ENCODE measurements at places on chromosomes 7 and 10. TPM values are rescaled to one million over a fixed set of nuclear protein-coding genes. Genes with fewer than 3 reads are reported as not detected.

SLC39A12 gene
- total RNA-seq: not detected

GIMAP6 gene
- not detected for total RNA-seq

STARD3NL gene
- 53.9 TPM for total RNA-seq

TET1 gene
- total RNA-seq: 0.46 TPM

FXYD4 gene
- total RNA-seq: not detected

SCART1 gene
- total RNA-seq: 0.26 TPM

GRID1 gene
- 0.35 TPM for total RNA-seq

UCN3 gene
- total RNA-seq: not detected

SLC26A5 gene
- not detected for total RNA-seq

MACC1 gene
- not detected for total RNA-seq

MRC1 gene
- 0.03 TPM for total RNA-seq

EFCAB10 gene
- 3.6 TPM for total RNA-seq

FOXP2 gene
- total RNA-seq: not detected

DUSP5 gene
- total RNA-seq: 98.6 TPM

AKR1C4 gene
- 0.37 TPM for total RNA-seq

SUN3 gene
- total RNA-seq: not detected

MMD2 gene
- not detected for total RNA-seq

IQUB gene
- not detected for total RNA-seq

PRF1 gene
- not detected for total RNA-seq

SLIT1 gene
- 0.17 TPM for total RNA-seq

MKLN1 gene
- total RNA-seq: 31.2 TPM

PRKCQ gene
- total RNA-seq: 5.1 TPM

RBP4 gene
- 9.3 TPM for total RNA-seq

ABCB4 gene
- not detected for total RNA-seq

MORN4 gene
- 9.1 TPM for total RNA-seq

NEUROD6 gene
- not detected for total RNA-seq

ZNF679 gene
- total RNA-seq: not detected

KDM7A gene
- 3.0 TPM for total RNA-seq

KLF14 gene
- total RNA-seq: not detected

IL15RA gene
- 3.6 TPM for total RNA-seq

AKR1C1 gene
- 597 TPM for total RNA-seq

LRIT1 gene
- total RNA-seq: not detected

TAS2R41 gene
- total RNA-seq: not detected

CREB5 gene
- total RNA-seq: 4.4 TPM

DENND2A gene
- 0.25 TPM for total RNA-seq

AGMO gene
- 0.68 TPM for total RNA-seq

Measured in A549 treated with CpdA at 1 μM for 4 hours (cell line).